ENCODE measurements at places on chromosomes 4 and X.

GRCh38 chrX:119672426-119672825, 20.5 kb downstream of the SEPTIN6 start:
- DNase-seq: no peak

- DNase-seq: no peak
Measured at GRCh38 chr4:119394826-119395225, 72.9 kb upstream of the FABP2 start.

DNA sequence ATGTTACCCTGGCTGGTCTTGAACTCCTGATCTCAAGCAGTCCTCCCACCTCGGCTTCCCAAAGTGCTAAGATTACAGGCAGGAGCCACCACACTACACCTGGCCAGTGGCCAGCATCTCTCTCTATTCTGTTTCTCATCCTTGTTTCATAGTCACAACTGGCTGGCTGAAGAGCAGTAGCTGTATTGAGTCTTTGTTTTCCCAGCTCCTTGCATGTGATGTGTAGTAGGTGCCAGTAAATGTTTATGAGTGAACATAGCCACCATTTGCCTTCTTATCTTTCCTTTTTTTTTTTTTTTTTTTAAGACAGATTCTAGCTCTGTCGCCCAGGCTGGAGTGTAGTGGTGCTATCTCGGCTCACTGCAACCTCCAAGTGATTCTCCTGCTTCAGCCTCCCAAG, 23.6 kb downstream of the NUDT9 start:
- DNase-seq: no peak

DNA sequence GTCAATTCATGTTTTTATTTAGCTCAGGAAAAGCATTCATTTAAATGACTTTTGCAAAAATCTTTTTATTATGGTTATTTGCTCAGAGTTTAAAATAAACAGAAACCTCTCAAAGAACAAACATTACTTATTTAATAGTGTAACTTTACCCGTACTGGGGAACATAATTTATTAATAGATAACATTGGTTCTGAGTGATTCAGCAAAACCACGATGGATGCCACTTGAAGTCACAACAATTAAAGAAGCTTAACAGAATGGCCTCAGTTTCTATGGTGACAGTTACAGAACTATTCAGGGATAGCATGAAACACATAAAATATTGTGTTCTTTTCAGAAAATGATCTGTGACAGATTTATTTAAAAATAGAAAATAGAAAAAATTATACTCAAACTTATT, 368.7 kb downstream of the CCSER1 start:
- no peak for DNase-seq

GRCh38 chr4:604131-604530, 21.2 kb upstream of the PDE6B start:
- no peak for DNase-seq

DNA sequence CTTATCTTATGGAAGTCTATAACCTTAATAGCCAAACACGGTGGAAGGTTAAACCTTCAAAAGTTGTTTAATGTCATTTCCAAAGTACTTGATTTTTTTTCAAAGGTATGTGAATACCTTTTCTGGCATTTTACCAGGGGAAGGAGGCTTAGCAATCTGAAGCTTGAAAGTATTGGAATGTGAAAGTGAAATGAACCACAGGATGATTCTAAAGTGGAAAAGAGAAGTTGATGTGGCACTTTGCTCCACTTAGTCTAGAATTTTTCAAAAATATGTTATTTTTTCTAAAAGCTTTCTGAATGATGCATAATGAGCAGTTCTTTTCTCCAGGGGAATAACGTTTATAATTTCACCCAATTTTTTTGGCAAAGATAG, 19.2 kb downstream of the PI4K2B start:
- DNase-seq: no peak

GRCh38 chr4:102525504-102525903, 24.3 kb downstream of the NFKB1 start:
- DNase-seq: no peak

GRCh38 chr4:18945464-18945863, 923.9 kb upstream of the LCORL start:
- no peak for DNase-seq

- DNase-seq: no peak
Measured at GRCh38 chrX:40008791-40009461, 88.8 kb downstream of the BCOR start.

GRCh38 chrX:112645774-112646173, 34.0 kb downstream of the LHFPL1 start:
- no peak for DNase-seq

DNA sequence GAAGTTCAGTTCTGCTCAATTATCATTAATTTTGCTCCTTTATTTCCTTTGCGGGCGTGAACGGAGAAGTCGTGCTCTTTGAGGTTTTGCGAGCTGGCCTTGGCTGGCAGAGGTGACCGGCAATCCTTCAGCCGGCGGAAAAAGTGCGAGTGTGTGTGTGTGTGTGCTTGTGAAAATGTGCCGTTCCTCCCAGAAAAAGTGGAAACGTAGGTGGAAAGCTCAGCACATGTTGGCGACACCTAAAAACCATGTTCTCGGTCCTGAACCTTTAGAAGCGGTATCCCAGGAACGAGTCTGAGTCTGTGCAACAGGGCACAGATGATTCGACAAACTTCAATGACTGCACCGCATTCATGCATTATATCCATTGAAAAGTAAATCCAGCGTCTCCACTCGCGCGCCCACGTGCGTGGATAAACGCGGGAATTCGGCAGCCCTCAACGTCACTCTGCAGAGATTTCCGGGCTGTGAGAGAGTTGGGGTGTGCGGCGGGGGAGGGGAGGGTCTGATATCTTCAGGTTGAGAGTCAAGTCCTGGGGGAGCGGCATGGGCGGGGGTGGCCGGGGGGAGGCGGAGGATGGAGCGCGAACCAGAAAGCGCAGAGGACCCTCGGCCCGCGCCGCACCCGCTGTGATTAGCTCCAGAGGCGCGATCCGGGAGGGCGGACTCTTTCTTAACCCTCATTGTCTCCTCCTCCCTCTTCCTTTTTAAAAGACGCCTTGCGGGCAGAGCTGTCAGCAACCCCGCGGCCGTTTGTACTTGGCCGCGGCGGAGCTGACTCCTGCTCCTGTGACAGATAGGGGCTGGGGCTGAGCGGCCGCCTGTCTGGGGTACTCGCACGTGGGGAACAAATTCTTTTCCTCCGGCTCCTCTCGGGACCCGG, at the start of gene SHISA3:
TSS of gene SHISA3 (plus strand) at position 737 of the 883 bp plus-strand sequence. CDS start 569 bp downstream, outside the sequence.
- no peak for DNase-seq

DNA sequence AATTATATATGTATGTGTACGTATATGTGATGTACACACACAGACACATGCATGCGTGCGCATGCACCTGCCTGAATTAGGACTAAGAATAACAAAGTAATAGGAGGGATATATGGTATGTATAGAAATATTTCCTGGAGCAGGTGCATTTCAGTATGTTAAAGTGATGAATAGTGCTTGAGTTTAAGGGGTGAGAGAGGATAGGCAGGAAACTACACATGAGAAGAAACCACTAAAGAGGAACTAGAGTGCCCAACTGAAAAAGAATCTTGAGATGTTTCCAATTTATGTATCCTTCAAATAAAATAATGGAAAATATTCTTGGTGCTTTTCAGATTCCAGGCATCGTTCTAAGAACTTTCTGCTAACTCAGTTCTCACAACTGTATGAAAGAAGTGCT, 52.6 kb upstream of the UNC5C start:
- no peak for DNase-seq

- DNase-seq: no peak
Measured at GRCh38 chr4:169079942-169080827, 70.1 kb upstream of the CBR4 start.

DNA sequence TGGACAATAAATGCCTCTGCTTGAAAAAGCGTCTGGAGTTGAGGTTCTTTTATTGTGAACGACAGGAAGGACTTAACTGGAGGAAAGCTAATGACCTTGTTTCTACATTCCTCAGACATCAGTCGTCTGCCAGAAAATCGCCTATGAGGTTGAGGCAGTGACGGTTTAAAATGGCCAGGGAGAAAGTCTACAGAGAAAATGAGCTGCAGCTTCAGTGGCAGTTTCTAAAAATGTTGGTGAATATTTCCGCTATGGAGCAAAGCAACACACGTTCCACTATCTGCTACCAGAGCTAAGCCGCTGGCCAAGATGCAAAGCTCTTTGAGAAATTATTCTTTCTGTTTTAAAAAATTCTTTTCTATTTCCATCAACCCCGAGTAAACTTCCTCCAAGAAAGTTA, 116.9 kb upstream of the GALNT7 start:
- DNase-seq: no peak

DNA sequence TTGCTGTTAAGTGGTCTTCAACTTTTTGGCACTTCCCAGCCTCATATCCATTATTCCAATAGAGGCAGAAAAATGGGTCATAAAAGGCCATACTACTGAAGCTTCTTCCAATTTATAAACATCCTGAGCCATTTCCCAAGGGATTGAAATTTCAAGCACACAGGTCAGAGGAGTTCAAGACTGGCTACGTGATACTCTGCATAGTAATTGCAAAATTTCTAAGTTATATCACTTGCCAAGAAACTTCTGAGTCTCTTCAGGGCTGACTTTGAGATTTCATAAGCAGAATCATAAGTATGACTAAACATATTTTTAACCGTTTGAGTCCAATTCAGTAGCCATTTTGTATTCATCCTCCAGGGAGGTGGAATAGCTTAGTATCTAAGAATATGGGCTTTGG, 75.6 kb upstream of the RXFP1 start:
- no peak for DNase-seq

- DNase-seq: no peak
Measured at GRCh38 chr4:9919047-9919446, 102.2 kb downstream of the SLC2A9 start.

GRCh38 chrX:55648434-55648833, 25.2 kb downstream of the FOXR2 start:
- no peak for DNase-seq

GRCh38 chr4:3442959-3443749, 1.4 kb downstream of the HGFAC start:
- no peak for DNase-seq

All from coronary artery (tissue), 2 donors.